ENCODE measurements at places on chromosomes 7 and 10. TPM values are rescaled to one million over a fixed set of nuclear protein-coding genes. Genes with fewer than 3 reads are reported as not detected.

ACSM6 gene
- not detected for total RNA-seq

DNA sequence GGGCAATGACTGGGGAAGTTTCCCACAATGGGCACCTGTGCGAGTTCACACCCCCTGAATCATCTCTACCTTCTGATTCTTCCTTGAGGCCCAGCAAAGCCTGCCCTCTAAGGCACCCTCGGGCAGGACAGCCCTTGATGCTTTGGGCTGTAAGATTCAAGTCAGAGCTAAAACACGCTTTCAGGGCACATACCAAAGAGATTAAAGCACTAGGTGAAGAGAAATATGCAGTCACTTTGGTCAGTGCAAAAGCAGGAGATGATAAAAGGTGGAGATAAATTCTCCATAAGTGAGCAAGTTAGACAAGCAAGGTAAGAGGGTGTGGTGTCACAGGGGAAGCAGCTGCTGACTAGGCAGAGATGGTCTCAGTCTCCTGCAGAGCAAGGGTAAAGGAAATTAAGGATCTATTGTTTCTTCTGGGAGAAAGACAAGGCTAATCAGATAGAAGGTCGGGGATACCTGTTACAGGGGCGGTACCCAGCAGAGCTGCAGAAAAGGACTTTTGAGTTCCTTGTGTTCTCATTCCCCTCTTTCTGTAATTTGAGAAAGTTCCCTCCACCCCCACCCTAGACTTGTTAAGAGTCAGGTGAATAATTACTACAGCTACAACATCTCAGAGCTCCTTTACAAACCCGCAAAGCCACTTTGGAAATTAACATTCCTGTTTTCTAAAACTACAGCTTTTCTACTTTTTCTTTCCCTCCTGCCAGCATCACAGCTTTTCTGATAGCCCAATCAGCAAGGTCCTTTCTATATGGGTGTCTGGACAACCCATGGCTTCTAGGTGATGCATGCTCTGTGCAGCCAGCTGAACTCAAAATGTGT, 26.4 kb downstream of the PDLIM1 start:
- DNase-seq, result no peak

DNA sequence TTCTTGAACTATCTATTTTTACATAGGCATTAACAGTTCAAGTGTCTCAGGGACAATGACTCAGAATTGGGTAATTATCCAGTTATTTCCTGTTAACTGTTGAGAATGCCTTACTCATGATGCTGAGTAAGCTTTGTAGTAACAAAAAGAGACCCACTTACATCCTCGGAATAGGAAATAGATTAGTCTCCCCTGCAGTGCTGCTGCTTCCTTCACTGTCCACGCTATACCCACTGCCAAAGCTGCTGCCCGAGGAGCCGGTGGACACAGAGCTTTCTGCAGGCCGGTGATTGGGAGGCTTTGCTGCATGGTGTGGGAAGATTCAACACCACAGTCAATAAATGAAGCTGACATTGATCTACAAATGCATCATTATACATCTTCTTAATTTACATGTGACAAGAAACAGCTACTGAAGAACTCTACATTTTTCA, 357.1 kb downstream of the PCLO start:
- no peak for DNase-seq

DNA sequence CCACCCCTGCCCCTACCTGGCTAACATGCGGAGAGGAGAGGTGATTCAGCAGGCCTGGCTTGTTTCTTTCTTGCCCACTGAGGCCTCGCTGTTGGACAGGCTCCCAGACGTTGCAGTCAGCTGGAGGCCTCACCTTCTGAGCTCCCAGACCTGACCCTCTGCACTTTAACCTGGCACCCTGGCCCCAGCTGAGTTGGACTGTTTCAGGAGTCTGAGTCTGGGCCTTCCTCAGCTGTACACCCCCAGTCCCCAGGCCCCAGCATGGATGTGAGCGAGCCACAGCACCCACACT, 35.0 kb downstream of the UNC5B start:
- no peak for DNase-seq

- no peak for DNase-seq
Observed at GRCh38 chr10:49034925-49035324, 80.4 kb downstream of the VSTM4 start.

- no peak for DNase-seq
Observed at GRCh38 chr7:69908454-69908853, 310.2 kb downstream of the AUTS2 start.

GRCh38 chr7:2862831-2863361, 18.8 kb upstream of the GNA12 start:
- no peak for DNase-seq

RSPH10B gene
- 4.1 TPM for total RNA-seq

DNA sequence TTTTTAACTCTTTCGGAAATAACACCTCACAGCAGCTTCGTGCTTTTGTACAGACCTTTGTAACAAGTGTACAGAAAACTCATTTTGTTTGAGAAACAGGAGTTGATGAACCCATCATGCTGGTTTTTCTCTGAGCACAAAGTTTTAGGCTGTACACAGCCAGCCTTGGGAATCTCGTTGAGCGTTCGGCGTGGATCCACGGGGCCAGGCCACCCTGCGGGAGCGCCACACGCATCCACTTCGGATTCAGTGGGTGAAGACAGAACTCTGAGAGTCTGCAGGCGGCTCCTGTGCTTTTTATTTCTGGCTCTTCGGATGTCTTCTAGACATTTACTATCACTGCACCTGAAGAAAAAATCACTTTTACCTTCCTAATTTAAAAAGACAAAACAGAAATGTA, 131.2 kb downstream of the SMURF1 start:
- no peak for DNase-seq

GRCh38 chr7:155663937-155664336, 19.5 kb downstream of the RBM33 start:
- DNase-seq, result no peak

DNA sequence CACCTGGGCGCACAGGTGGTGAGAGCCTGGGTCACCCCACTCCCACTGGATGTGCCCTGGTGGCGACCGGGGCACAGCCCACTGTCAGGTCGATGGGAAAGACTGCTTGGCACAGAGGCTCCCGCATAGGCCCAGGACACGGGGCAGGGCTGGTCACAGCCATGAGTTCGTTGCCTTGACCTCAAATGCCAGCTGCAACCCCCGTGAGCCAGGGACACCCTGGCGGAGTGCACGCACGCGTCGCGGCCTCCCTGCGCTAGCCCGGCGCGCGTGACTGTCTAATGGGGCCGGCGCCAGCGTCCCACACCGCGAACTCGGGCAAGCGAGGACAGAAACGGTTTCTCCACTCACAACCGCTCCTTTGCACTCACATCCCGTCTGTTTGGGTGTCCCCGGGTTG, 267.4 kb downstream of the USP6NL start:
- no peak for DNase-seq

Measured in cerebellum (tissue), 4 donors.